ENCODE measurements at places on chromosomes 3 and 15.
A peak's percentile ranks its signal among the peaks of the same experiment; 100 is the strongest.

- DNase-seq = peak; percentile 66
These were observed 44.6 kb downstream of the SNRK start for GRCh38 chr3:43330981-43331380.

- no peak for DNase-seq
These were observed 341.5 kb downstream of the FOXP1 start for GRCh38 chr3:71241981-71242560.

DNA sequence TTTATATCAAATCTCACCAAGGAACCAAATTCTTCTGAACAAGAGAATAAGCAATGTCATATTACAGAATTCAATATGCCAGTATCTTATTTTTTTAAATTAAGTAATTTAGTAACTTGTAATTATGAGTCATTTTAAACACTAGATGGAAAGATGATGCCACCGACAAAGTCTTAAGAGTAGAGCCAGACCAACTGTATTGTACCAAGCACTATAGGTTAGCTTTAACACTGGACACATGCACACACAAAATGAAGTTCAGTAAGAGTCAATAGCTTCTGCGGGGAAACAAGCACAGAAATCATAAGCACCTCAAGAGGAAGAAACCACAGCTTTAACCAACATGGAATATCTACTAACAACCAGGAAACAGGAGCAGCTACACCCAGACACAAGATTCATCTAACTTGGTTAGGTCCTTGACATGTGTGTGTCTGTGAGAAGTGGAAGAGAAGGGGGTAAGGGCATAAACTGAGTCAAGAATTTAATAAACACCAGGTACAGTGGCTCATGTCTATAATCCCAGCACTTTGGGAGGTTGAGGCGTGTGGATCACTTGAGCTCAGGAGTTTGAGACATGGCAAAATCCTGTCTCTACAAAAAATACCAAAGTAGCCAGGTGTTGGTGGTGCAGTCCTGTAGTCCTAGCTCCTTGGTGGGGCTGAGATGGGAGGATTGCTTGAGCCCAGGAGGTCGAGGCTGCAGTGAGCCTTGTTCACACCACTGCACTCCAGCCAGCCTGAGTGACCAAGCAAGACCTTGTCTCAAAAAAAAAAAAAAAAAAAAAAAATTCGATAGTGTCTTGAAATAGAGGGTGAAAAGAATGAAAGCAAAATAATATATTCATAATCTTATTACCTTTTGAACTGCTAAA is 28.9 kb downstream of the DENND4A start:
- no peak for DNase-seq

DNA sequence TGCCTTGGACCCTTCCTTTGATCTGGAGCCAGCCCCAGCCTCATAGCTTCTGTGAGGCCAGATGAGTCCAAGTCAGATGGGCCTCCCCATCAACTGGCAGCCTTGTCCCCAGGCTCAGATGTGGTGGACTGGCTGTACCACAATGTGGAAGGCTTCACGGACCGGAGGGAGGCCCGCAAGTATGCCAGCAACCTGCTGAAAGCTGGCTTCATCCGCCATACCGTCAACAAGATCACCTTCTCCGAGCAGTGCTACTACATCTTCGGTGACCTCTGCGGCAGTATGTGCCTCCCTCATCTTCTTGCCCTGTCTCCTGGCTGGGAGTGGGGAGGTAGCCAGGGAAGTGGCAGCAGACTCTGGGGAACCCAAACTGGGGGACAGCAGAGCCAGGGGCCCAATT is 6.9 kb upstream of the AP2M1 start:
- no peak for DNase-seq

DNA sequence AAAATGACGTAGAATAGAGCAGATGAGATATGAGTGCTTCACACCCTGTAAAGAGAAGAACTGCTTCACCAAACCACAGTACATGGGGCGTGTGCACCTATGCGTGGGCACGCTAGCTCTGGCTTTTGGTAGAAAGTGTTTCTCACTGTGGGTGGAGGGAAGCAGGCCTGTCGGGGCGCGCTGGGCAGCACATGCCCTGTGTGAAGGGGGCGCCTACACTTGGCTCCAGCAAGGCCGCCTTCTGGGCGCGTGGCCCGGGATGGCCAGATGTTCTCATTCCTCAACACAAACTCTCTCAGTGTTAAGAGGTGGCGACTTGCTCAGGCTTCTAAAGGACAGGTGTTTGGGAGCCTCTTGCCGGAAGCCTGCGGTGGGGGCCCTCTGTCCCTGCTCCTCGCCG is 90.0 kb downstream of the FBLN2 start:
- no peak for DNase-seq

GRCh38 chr3:67654844-67655177 is 399 bp upstream of the SUCLG2 start:
- DNase-seq = no peak

GRCh38 chr3:154783521-154783931 is 296.6 kb upstream of the MME start:
- DNase-seq = no peak

- DNase-seq = peak; percentile 55
These were observed 8.9 kb downstream of the ACAN start for GRCh38 chr15:88812133-88812532.

DNA sequence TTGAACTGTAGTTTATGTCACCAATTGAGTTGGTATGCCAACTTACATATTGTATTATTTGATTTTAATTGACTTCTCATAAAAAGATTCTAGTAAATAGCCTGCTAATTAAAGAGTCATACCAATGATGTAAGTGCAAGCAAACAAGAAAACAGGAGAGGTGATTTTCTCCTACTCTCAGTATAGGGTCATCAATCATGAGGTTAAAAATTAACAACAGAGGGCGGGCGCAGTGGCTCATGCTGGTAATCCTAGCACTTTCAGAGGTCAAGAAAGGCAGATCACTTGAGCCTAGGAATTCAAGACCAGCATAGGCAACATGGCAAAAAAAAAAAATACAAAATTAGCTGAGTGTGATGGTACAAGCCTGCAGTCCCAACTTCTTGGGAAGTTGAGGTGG is 108.7 kb downstream of the MYO9A start:
- DNase-seq = no peak

GRCh38 chr3:158260392-158260791 is 150.5 kb downstream of the RSRC1 start:
- no peak for DNase-seq

DNA sequence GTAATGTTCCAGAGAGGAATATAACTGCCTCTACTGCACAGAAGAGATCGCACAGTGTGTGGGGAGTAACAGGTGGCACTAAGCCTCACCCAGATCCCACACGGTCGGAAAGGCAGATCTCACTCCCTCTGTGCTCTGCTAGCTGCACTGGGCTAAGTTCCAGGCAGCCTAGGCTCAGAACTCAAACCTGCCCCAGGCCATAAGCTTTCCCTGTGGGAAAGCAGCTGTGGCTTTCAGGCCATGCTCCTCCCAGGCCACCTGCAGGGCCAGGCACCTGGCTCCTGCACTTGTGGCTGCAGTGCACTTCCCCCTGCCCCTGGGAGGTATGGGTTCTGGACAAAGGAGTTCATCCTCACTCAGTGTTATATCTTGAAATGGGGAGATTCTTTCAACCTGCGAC is 27.5 kb downstream of the PCCB start:
- DNase-seq = no peak

DNA sequence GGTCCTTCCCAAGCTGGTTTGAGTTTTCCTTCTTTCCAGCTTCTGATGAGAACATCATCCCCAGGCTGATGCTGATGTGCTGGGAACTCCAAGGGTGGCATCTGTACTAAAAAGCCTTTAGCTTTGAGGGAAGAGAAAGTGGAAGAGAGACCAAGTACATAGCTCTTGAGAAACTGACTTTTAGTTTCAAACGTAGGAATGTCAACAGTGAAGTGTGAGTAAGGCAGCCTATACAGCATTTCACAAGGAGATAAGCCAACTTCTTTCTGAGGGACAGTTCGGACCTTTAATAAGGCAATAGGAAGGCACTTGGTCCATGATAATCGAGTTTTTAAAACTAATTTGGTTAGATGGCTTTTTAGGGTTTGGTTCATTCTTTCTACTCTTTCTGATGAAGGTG is 53.7 kb downstream of the DLG1 start:
- no peak for DNase-seq

- no peak for DNase-seq
These were observed 830 bp downstream of the MAP2K5 start for GRCh38 chr15:67543348-67543718.

GRCh38 chr15:87031540-87032230 is 952.0 kb downstream of the AGBL1 start:
- peak; percentile 13 for DNase-seq

GRCh38 chr15:81491414-81492096 is 117.5 kb upstream of the TMC3 start:
- DNase-seq = peak; percentile 44

DNA sequence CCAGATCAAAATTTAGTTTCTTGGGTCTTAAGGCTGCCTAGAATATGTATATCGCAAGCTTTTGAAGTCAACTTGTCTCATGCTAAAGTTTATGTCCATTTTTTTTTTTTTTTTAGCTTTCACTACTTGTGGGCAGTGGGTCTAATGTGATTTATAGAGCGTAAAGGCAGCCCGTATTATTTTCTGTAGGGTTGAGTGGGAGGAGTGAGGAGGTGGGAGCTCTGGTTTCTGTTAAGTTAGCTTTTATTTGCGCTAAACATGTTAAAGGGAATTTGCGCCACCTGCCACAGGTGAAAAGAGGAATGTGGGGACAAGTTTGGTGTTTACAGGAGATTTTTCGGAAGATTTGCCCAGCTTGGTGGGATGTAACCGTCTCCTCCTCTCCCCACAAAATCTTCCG is 234.2 kb downstream of the IL20RB start:
- DNase-seq = no peak

DNA sequence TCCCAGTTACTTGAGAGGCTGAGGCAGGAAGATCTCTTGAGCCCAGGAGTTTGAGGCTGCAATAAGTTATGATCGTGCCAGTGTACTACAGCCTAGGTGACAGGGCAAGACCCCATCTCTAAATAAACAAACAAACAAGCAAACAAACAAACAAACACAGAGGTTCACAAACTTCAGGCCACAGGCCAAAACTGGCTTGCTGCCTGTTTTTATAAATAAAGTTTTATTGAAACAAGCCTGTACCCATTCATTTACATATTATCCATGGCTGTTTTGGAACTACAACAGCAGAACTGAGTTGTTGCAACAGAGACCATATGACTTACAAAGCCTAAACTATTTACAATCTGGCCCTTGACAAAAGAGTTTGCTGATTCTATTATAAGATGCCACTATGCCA is 6.5 kb downstream of the DYNC1LI1 start:
- no peak for DNase-seq

GRCh38 chr3:4467522-4467867 is 426 bp upstream of the SUMF1 start:
- no peak for DNase-seq

GRCh38 chr3:163315786-163316185 is 1762.5 kb downstream of the SI start:
- DNase-seq = no peak

GRCh38 chr3:28726840-28727239 is 378.2 kb upstream of the AZI2 start:
- DNase-seq = peak; percentile 6

- DNase-seq = peak; percentile 32
These were observed 251.1 kb upstream of the ST8SIA2 start for GRCh38 chr15:92142242-92143232.

GRCh38 chr3:73437828-73438227 is 186.9 kb downstream of the PDZRN3 start:
- no peak for DNase-seq

GRCh38 chr3:23644676-23645075 is 161.1 kb upstream of the UBE2E1 start:
- DNase-seq = no peak

GRCh38 chr15:65081758-65082157 is 5.2 kb downstream of the KBTBD13 start:
- DNase-seq = no peak

GRCh38 chr15:99333413-99333812 is 82.1 kb downstream of the LRRC28 start:
- no peak for DNase-seq

GRCh38 chr15:45443645-45444044 is 65.3 kb upstream of the GATM start:
- DNase-seq = no peak

DNA sequence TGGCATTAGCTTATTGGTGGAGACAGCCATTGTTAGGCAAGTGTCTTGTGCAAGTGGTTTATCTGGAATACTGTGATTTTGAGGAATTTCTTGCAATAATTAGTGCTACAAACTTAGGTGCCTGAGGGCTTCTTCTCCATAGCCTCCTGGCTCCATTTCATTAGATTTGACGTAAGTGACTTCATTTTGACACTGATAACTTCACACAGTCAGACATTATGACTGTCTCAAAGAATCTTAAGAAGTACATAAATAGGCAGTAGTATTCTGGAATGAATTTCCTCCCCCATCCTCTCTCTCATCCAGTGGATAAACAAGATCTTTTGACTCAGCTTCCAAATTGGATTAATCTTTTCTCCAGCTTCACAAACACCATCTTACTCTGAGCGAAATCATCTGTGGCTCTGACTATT is 19.0 kb downstream of the ARL14 start:
- DNase-seq = no peak

- DNase-seq = peak; percentile 31
These were observed 225.6 kb upstream of the UBE2E1 start for GRCh38 chr3:23580096-23580713.

DNA sequence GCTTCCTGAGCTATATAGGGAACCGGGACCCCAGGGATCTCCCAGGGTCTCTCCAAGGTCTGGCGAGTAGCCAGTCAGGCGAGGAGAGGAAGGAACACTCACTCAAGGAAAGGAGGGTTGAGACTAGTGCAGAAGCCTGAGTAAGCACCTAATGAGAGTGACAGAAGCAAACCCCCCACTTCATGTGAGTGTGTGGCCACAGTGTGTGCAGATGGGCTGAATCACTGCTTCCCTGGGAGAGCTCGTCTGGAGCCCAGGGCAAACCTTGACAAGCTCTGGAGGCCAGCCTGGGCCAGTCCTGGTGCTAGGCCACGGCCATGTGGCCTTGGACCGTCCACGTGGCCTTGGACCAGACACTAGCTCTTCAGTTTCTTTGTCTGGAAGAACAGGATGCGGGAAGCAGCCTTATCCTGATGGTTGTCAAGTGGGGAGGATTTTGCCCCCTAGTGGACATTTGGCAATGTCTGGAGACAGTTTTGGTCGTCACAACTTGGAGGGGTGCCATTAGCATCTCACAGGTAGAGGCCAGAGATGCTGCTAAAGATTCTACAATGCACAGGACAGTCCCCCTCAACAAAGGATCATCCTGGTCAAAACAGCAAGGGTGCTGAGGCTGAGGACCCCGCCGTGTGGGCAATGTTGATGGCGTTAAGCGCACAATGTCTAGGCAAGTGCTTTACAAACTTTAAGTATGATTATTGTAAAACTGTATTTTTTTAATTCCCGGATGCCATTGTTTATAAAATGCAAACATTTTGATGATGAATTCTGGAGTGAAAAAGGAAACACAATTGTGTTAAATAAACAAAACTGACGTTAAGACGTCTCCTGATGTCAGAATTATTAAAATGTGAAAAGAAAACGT is 34.8 kb upstream of the CTSH start:
- peak; percentile 74 for DNase-seq

DNA sequence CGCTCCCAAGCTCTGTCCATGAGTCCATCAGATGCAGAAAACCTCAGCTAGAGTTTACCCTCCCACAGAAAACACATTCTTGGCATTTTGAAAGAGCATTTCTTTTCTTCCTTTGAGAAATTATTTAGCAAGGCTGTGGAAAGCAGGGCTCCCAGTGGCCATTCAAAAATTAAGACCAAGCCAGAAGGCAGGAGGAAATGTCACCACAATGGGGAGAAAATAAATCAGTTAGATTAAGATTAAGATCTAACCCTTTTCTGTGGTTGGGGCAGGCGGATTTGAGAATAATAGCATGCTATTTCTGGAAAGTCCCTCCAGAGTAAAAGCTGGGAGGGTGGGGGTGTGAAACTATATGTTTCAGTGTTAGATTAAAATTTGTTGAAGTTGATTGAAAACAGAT is 20.2 kb downstream of the LRIG1 start:
- DNase-seq = peak; percentile 85

GRCh38 chr3:175020101-175020500 is 161.0 kb downstream of the NAALADL2 start:
- DNase-seq = peak; percentile 31

All from fibroblast of skin of abdomen (primary cell).